Retinal pigment epithelial cell (primary cell): ENCODE measurements at places on chromosomes 13 and 19.

GRCh38 chr13:72851678-72852014, 69.7 kb downstream of the PIBF1 start:
- no peak for DNase-seq

DNA sequence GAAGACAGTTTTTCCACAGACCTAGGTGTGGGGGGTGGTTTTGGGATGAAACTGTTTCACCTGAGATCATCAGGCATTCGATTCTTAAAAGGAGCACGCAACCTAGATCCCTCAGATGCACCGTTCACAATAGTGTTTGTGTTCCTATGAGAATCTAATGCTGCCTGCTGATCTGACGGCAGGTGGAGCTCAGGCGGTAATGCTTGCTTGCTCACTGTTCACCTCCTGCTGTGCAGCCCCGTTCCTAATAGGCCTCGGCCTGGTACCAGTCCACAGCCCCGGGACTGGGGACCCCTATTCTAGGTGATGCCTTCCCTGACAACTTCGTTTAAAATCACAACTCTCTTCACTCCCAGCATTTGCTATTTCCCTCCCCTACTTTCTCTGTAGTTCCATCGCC, 149.6 kb downstream of the IER2 start:
- no peak for DNase-seq

DNA sequence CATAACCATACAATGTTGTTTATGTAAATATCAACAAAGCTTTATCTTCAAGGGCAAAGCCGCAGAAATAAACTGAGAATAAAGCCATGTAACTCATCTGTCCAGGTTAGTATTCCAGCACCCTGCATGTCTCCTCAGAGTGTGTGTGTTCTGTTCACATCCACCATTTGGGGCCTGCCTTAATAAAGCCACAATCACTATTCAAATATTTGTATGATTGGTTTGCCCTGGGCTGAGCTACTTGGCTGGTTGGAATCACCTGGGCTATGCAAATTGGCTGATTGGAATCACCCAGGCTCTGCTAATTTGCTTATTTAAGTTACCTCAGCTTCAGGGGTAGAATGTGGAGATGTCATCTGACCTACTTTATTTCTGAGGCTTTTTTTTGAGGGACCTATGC, 42.4 kb upstream of the ZNF737 start:
- DNase-seq = no peak

- DNase-seq = no peak
Observed at GRCh38 chr19:43784981-43785808, 4.4 kb upstream of the KCNN4 start.

- DNase-seq = peak; percentile 60
Observed at GRCh38 chr13:33676045-33676989, 141.6 kb upstream of the RFC3 start.

- DNase-seq = no peak
Observed at GRCh38 chr19:38252941-38253691, 3.1 kb downstream of the PPP1R14A start.

DNA sequence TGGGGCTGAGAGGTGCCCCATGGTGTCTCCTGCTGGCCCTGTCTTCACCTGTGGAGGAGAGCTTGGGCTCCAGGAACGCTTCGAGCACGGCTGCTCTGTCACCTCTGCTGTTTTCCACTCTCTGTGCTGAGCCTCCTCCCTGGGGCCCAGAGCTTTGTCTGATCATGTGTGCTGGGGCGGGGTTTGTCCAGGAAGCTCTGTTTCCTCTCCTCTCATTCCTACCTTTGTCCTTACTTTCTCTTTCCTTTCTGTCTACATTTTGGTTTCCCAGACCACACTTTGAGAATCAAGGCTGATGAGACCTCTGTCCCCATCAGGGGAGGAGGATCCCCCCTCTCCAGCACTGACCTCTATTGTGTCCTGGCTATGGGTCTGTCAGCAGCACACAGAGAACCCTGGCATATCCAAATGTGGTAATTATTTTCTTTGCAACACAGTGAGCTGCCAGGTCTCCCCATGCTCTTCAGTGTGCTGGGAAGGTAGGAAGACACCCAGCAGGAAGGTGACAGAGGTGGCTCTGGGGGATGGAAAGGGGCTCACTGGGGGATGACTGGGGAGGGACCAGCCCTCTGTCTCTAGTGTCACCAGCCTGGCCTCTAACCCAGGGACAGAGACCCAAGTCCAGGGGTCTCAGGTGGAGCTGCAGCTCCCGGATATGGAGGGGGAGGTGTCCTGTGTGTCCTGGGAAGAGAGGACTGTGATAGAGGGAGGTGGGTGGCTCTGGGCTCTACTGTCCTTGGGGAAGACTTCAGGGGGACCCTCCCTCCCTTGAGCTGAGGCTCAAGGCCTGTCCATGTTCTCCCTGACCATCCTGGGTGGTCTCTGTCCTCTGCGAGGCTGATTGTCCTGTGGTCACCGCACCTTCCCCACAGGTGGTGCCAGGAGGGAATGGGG, at the start of gene CEACAM1:
Gene CEACAM1 (minus strand): TSS at position 128 of the 894 bp plus-strand sequence. CDS start 107 bp downstream, at position 21.
- no peak for DNase-seq

GRCh38 chr19:51572410-51572809, 1.3 kb downstream of the ZNF175 start:
- no peak for DNase-seq

DNA sequence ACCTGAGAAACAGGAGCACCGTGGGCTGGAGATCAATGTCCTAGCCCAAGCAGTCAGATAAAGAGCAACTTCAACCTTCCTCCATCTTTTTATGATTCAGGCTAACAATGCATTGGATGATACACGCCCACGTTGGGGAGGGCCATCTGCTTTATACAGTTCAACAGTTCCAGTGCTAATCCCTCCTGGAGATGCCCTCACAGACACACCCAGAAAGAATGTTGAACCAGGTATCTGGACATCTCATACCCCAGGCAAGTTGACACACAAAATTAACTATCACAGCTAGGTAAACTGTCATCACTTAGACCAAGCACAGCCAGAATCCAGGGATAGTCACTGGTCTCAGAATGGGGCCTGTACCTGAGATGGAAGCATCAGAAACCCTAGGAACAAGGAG, 20.6 kb upstream of the SERPINE3 start:
- no peak for DNase-seq

DNA sequence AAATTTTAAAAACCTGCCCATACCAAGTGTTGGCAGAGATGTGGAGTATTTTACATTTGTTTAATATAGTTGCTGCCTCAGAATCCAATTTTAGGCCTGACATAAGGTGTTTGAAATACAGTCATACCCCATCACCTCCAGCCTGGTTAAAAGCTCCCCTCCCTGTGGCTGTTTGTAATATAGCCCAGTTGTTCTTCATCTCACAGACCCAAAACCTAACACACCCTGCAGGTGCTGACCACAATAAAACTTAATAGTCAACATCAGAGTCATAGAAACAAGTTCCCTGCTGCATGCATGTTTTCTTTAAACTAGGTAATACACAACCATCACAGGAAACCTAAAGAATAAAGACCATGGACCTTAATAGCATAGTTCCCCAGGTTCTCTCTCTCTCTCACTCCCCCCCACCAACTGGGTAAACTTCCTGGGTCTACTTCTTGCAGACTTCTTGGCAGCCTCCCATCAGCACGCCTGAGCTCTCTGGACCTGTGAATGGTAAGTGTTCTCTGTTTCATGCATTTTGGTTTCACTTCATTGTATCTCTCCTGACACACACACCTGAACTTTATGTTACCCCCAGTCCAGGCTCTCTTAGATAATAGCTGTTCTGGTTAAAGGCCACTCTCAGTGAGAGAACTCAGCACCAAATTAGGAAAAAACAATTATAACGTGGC, 1369.9 kb downstream of the EFNB2 start:
- no peak for DNase-seq

- DNase-seq = no peak
Observed at GRCh38 chr13:94224670-94225069, 254.8 kb downstream of the DCT start.

GRCh38 chr13:92143766-92144165, 745.3 kb downstream of the GPC5 start:
- no peak for DNase-seq

GRCh38 chr19:54168174-54168917, 4.6 kb downstream of the TMC4 start:
- DNase-seq = no peak

GRCh38 chr19:616062-616700, 17.2 kb downstream of the POLRMT start:
- DNase-seq = no peak

DNA sequence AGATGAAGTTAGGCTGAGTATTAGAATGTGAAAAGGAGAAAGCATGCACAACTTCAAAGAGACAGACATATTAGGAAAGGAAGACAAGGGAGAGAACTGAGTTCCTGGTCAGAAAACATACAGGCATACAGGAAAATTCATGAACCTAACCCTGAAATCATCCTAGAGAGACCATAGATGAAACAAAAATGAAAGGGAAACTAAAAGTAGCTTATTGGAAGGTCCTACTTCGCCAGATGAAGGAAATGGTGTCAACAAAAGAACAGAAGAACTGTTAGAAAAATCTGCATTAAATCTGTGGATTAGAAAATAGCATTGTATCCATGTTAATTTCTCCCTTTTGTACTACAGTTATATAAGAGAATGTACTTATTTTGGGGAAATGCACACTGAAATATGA, 169.0 kb upstream of the UFM1 start:
- DNase-seq = no peak
